ENCODE measurements at places on chromosomes 13 and 19.

DNA sequence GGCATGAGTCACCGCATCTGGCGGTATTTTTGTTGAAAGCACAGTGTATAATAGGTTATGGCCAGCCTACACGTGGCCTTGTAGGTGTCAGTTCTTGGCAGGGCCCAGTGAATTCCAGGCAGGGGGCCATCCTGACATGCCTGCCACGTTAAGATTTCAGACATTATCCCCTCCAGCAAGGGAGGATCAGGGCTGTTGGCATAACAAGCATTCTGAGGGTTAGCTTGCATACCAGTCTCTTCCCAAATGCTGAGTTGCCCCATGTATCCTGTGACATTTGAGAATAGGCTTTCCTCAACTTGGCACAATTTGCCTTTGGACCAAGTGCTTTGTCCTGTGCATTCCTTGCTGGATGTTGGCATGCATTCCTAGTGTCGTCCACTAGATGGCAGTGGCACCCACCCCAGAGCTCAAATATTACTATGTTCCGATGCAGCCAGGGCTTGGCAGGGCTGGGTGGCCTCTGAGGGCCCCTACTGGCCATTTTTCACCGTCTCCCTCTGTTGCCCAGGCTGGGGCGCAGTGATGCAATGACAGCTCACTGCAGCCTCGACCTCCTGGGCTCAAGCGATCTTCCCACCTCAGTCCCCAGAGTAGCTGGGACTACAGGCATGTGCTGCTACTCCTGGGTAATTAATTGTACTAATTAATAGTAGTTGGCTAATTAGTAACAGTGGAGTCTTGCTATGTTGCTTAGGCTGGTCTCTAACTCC lies 31.2 kb downstream of the NLRP12 start:
- DNase-seq, result peak; percentile 75

DNA sequence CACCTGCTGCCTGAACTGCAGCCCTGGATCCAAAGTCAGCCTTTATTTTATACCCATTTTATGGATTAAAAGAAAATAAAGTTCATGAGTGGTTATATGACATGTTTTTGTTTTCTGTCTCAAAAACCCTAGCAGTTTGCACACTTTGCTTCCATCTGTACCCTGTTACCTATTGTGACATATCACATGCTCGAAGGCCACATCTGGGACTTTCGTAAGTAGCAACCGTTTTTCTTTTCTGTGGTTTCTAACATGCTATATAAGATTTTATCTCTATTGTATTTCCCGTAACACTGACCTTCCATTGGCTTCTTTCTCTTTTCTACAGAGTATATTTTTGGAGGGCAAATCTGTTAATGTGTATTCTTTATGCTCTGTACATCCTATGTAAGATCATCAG lies 1007.2 kb downstream of the PCDH9 start:
- DNase-seq, result no peak

GRCh38 chr13:86792153-86792651 lies 879.0 kb upstream of the SLITRK5 start:
- no peak for DNase-seq

DNA sequence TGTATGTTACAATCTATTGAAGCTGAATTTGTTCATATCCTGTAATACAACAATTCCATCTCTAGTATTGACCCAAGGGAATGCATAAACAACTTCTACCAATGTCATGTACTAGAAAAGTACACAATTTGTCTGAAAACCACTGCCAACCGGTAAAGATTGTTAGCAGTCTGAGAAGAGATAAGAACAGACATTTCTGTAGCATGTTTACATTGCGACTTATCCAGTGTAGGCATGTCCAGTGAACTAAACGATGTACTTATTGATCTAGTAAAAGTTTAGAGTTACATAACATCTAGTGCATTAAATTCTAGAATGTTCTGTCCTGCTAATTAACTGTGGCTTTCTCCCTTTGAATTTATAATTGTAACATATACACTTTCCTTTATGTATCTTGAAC lies 425.9 kb downstream of the SLITRK6 start:
- no peak for DNase-seq

DNA sequence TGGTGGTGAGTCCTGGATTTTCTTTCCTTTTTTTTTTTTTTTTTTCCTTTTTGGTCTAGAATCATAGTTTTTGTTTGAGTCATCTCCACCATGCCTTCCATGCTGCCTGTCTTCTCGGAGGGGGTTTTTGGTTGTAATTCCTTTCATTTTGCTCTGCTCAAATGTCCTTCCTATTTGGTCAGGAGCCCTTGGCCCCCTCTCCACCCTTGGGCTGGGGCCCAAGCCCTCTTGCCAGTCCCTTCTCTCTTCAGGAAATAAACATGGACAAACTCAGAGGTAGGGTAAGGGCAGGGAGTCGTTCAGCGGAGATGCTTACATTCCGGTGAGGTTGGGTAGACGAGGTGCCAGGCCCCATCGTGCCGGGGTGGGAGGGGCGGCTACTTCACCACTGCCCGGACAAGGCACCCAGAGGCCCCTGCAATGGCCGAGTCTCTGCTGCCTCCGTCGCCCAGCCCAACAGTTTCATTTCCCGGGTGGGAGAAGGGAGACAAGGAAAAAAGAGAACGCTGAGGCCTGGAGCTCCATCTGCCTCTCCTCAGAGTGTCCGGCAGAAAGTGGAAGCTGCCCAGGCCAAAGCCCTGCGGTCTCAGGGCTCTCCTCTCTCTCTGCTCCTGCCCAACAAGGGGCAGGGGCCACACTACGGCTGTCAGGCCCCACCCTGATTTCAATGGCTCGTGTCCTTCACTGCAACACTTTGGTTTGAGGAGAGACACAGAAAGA lies 12.7 kb downstream of the ZNF574 start:
- no peak for DNase-seq

GRCh38 chr19:55652311-55653128 lies 2.3 kb upstream of the U2AF2 start:
- no peak for DNase-seq
